ENCODE measurements at places on chromosomes 7 and 10. TPM values are rescaled to one million over a fixed set of nuclear protein-coding genes. Genes with fewer than 3 reads are reported as not detected.
A peak's percentile ranks its signal among the peaks of the same experiment; 100 is the strongest.

DNA sequence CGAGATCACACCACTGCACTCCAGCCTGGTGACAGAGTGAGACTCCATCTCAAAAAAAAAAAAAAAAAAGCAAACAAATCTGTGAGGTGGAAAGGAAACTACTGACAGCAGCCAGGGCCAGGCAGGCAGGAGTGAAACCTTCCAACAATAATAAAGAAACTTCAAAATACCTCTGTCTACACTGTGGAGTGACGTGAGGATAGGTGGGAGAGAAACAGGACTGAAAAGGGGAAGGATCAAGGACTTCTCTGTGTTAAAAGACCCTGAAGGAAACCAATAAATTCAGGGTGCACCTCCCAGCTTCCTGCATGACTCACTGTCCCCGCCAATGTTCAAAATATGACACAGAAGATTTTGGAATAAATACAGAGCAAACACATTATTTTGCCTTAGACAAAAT lies 82.9 kb downstream of the KIAA1549 start:
- no peak for DNase-seq

DNA sequence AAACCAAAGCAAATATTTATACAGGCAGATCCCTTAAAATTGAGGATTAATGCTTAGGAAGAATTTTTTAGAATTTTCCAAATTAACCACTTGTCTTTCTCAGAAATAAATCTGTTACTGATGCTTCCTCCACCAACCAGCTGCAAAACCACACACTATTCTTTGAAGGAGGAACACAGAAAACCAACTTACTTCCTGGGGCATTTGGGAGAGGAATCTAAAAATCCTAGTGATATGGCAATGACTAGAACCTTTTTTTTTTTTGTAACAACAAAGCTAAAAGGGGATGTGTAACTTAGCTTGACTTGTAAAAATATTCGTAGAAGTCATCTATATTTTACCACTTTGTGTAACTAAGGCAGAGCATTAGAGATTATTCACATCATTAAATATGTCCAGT lies 5.1 kb upstream of the TM9SF3 start:
- DNase-seq = no peak

GRCh38 chr10:103637011-103637410 lies 143.5 kb downstream of the NEURL1 start:
- DNase-seq = no peak

ACBD7 gene
- polyA plus RNA-seq = 1.4 TPM

DNA sequence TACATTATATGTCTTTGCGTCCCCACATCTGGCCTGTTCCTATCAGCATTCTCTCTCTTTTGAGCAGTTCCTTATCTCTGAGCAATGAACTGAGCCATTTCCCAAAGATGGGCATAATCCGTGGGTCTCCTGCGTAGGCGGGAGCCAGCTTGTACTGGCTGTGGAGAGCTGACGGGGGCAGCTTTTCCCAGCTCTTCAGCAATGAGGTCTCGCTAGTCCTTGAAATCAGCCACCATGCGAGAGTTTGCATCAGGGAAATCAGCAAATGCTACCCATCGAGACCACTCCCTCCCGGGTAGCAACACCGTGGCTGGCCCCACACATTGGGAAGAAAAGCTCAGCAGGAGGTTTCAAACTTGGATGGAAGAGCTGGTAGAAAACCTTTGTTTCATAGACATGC lies 51.9 kb upstream of the FAM180A start:
- no peak for DNase-seq

- DNase-seq = no peak
Measured at GRCh38 chr7:134920026-134920753, 66.1 kb upstream of the AGBL3 start.

EPO gene
- 1.0 TPM for polyA plus RNA-seq

PDZD7 gene
- 1.4 TPM for polyA plus RNA-seq

CYREN gene
- polyA plus RNA-seq = 28.0 TPM

GRCh38 chr10:73597346-73597745 lies 6.2 kb upstream of the USP54 start:
- no peak for DNase-seq

GRCh38 chr7:97873606-97874005 lies 1.4 kb upstream of the ASNS start:
- no peak for DNase-seq

DNA sequence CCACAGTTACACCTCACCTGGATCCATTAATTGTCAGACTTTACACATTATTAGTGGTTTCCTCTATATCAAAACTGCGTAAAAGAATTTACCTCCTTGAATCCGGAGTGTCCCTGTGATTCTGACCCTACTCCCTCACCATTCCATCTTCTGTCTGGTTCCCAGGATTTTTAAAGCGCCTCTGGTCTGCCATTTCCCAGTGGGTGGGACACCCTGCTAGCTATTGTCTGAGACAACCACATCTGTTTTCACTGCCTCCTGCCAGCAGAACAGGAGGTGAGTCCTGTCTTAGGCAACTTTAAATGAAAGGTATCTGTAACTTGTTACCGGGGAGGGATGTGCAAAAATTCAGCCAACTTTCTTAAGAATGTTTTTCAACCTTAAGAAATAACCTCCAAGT lies 2.3 kb downstream of the MACROH2A2 start:
- DNase-seq = no peak

SCIN gene
- polyA plus RNA-seq = 0.37 TPM

NXPH1 gene
- 0.07 TPM for polyA plus RNA-seq

DNA sequence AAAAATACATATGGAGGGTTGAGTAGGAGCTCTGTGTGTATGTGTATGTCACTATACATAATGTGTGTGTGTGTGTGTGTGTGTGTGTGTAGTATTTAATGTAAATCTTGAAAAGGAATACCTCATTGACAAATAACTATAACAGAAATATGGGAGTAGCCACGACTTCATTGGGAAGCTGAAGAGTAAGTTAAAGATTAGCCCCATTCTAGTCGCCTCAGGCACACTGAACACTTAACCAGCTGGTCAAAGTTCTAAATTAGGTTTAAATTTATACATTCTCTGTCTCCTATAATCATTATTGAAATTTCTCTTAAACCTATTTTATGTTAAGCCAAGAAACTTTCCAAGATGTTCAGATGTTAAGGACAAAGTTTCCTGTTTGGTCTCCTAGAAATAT lies 45.3 kb downstream of the FAM13C start:
- no peak for DNase-seq

GRCh38 chr7:26863518-26864308 lies 677 bp downstream of the SKAP2 start:
- DNase-seq = peak; percentile 30

GRCh38 chr7:104012835-104013234 lies 23.4 kb upstream of the RELN start:
- DNase-seq = no peak
